ENCODE measurements at places on chromosomes 5 and 9.

- no peak for DNase-seq
Observed at GRCh38 chr5:120852222-120852860, 388.2 kb downstream of the PRR16 start.

DNA sequence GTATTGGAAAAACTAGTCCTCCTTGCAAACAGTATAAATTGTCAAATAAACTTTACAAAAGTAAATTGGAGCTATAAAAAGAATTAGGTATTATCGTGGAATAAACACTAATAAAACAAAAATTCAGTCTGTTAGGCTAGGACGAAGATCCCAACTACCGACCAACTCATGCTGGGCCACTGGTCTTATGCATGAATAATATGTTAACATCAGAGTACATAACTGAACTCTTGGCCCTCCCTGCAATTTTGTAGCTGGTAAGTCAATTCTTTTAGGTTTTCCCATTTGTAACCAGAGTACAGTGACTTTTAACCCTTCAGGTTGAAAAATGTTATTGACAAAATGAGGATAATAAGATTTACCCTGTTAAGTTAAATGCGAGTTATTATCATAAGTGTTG is 428.7 kb downstream of the BNC2 start:
- no peak for DNase-seq

DNA sequence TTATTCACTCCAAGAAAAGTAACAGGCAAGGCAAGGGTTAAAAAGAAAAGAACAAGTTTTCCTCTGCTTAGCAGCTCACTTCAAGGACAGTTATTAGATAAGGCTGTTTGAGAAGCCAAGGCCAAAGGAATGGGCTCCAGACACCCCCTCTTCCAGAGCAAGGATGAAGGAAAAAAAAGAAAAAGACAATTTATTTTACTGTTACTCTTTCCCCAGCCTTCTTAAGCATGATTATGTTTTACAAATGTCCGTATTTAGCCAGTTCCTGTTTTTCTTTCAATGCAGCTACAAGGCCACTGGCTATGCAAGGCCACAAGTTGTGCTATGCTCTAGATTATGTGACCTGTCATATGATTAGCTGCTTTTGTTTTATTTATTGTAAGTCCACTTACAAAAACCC is 106.5 kb upstream of the SIMC1 start:
- no peak for DNase-seq

DNA sequence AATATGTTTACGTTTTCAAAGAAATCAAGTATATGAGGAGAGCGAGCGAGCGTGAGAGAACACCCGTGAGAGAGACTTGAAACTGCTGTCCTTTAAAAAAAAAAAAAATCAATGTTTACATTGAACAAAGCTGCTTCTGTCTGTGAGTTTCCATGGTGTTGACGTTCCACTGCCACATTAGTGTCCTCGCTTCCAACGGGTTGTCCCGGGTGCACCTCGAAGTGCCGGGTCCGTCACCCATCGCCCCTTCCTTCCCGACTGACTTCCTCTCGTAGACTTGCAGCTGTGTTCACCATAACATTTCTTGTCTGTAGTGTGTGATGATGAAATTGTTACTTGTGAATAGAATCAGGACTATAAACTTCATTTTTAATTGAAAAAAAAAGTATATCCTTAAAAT is 97.0 kb downstream of the PDE6A start:
- no peak for DNase-seq

- DNase-seq: no peak
Observed at GRCh38 chr9:28209130-28209529, 635.8 kb upstream of the C9orf72 start.

DNA sequence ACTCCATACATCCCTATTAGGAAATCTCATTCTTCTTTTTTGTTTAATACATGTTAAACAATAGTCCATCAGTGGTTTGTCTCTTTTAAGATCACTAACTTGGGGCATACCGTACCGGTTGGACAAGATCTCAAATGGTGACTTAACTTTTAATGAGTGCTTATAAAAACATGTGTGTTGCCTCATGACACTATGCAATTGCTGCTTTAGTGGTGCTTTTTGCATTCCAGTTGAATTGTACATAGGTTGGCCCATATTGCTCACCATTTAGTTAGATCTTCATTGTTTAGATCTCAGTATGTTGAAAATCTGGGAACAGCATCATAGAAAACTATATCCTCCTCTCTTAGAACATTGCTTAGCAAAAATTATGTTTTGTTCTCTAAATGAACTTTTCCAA is 17.8 kb downstream of the C9orf85 start:
- no peak for DNase-seq

GRCh38 chr9:114401344-114401743 is 13.6 kb upstream of the AKNA start:
- DNase-seq: no peak

- DNase-seq: no peak
Observed at GRCh38 chr9:33850267-33850629, 33.3 kb downstream of the UBE2R2 start.
